ENCODE measurements at places on chromosomes 4 and X. TPM values are rescaled to one million over a fixed set of nuclear protein-coding genes. Genes with fewer than 3 reads are reported as not detected.

DNA sequence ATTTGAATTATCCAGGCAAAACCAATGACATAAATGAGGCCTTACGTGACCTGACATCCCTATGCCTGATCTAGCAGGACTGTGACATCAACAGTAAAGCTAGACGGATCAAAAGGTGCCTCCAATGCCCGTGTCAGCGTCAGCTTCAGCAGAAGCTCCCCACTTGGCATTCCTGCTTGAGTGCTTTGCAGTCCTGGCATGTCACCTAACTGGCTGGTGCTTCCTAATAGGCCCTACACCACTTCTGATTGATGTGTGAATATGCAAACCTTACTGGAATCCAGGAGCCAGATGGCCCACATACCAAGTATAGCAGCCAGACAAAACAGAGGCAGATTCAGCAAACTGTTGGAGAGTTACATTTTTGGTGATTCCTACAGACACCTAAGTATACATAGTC lies 224.2 kb downstream of the DMD start:
- DNase-seq = no peak

- no peak for DNase-seq
These were observed 56.6 kb upstream of the RBM47 start for GRCh38 chr4:40686081-40686913.

The KLHL13 gene
- 1.6 TPM for total RNA-seq

GRCh38 chrX:119288890-119289393 lies 52.9 kb downstream of the PGRMC1 start:
- DNase-seq = no peak

The SLITRK2 gene
- total RNA-seq = 7.6 TPM

- peak; percentile 85 for DNase-seq
These were observed 578 bp upstream of the SEL1L3 start for GRCh38 chr4:25863347-25863784.

- DNase-seq = no peak
These were observed 132.6 kb downstream of the ATG4A start for GRCh38 chrX:108224218-108224617.

- DNase-seq = no peak
These were observed 70.3 kb downstream of the SH3RF1 start for GRCh38 chr4:169200361-169201030.

- no peak for DNase-seq
These were observed 14.6 kb downstream of the SMIM20 start for GRCh38 chr4:25928379-25929297.

- no peak for DNase-seq
These were observed 1.2 kb downstream of the GEMIN8 start for GRCh38 chrX:14028473-14028872.

The MAGEA10 gene
- not detected for total RNA-seq

- no peak for DNase-seq
These were observed 521.0 kb downstream of the IQCM start for GRCh38 chr4:149294601-149295000.

The SNCA gene
- 86.5 TPM for total RNA-seq

DNA sequence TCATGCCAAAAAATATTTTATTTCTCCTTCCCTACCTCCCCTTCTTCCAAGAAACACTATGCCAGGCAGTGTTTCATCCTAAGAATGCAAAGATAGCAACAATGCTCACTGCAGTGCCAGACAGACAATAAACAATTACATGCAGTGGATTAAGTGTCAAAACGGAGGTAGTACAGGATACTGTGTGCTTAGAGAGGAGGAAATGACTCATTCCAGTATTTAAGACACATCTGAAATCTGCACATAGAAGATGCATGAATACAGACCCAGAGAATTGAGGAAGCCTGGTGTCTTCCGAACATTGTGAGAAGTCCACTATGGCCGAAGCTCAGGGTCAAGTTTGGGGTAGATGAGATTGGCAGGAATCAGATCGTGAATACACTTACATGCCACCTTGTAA lies 326.4 kb downstream of the PPP3CA start:
- no peak for DNase-seq

- no peak for DNase-seq
These were observed 6.3 kb downstream of the STX18 start for GRCh38 chr4:4535590-4535989.

The CABS1 gene
- total RNA-seq = not detected

DNA sequence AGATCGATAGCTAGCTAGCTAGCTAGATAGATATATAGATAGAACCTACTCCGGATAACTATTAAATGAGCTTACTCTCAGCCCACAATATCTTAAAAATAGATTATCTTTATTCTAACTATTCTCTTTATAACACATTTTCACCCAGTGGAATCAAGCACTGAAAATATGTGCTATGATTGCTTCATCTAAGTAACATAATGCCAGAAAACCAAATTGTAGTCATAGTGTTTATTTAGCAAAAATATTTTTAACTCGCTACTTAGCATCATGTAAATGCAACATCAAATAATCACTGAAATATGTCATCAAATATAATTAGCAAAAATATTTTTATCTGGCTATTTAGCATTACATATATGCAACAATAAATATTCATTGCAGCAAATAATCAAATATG lies 1.5 kb downstream of the TMEM156 start:
- DNase-seq = no peak

DNA sequence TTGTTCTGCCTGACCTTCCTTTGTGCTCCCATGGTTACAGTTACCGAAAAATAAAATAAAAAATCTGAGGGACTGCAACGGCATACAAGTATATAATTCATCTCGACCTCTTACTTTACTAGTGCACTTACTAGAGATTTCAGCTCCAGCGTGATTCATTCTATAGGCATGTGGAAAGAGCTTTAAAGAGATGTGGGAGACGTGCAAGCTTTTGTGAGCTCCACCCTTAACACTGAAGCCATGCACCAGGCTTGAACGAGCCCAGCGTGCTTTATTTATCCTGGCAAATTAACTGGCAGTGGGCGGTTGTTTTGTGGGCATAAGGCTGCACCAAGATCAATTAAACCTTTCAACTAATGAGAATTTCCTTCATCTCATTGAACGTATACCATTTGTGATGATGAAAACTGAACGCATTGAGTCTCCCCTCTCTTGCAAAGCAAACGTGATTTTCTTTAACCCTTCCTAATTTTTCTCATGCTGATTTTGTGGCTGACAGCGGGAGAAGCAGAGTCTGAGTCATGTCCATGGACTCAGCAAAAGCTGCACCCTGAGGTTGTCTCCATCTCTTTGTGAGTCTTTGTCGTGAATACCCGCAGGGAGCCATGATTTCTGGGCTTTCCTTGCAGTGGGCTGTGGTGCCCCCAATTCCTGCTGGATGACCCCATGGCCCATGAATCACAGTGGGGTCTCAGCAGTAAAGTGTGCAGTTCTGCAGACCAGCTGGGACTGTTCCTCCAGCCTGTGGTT lies 60.1 kb downstream of the MXRA5 start:
- no peak for DNase-seq

DNA sequence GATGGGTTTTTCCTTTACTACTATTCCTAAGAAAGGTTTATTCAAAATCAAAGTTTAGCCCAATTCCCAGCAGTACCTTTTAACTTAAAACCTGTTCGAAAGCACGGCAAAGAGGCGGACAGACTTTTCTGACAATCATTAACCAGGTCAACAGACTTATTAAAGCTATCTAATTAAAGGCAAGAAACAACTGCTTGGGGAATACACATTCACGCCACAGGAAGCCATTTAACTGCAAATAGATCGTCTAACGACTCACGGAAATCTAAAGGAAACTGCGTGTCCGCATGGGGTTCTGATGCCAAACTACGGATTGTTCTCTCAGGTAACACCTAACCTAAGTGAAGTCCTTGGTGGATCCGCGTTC lies 663 bp upstream of the USP53 start:
- DNase-seq = no peak

DNA sequence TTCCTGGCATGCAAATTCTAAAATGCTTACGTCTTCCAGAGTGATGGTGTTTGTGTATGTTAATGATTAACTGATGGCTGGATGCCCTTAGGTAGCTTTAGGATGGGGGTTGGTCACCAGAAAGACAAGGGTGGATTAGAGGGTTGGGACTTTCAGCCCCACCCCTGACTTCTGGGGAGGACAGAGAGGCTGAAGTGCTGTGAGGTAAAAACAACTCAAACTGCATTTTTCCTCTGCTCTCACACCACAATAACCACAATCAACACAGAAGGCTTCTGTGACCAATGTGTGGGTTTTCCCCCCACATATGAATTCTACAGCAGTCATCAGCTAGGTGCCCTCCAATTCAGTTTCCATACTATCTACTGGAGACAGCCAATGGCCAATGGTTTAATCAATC lies 18.7 kb upstream of the DDIT4L start:
- DNase-seq = no peak

The RS1 gene
- not detected for total RNA-seq

The MED14 gene
- 63.9 TPM for total RNA-seq

GRCh38 chrX:107678957-107679740 lies 50.8 kb downstream of the PRPS1 start:
- peak; percentile 88 for DNase-seq
